ENCODE measurements at places on chromosomes 7 and 10. TPM values are rescaled to one million over a fixed set of nuclear protein-coding genes. Genes with fewer than 3 reads are reported as not detected.

The SSC4D gene
- 0.47 TPM for total RNA-seq

The ZNHIT1 gene
- total RNA-seq: 94.3 TPM

The DNAH11 gene
- total RNA-seq: 0.63 TPM

The TMEM229A gene
- total RNA-seq: not detected

The WAPL gene
- 49.6 TPM for total RNA-seq

The MPP7 gene
- total RNA-seq: 0.56 TPM

The HMX3 gene
- total RNA-seq: not detected

The NEUROG3 gene
- total RNA-seq: not detected

The CTAGE4 gene
- total RNA-seq: 0.18 TPM

The WNT2 gene
- total RNA-seq: 0.19 TPM

The PLEKHS1 gene
- not detected for total RNA-seq

The CC2D2B gene
- total RNA-seq: not detected

The CDH23 gene
- total RNA-seq: under 0.01 TPM

The AEBP1 gene
- 3.3 TPM for total RNA-seq

The LDB1 gene
- 46.3 TPM for total RNA-seq

The DPP6 gene
- total RNA-seq: not detected

The MYH16 gene
- 0.38 TPM for total RNA-seq

The SFRP5 gene
- total RNA-seq: not detected

The C10orf143 gene
- total RNA-seq: 0.45 TPM

The TMEM213 gene
- total RNA-seq: not detected

The LIPJ gene
- total RNA-seq: not detected

The CREB5 gene
- total RNA-seq: 1.7 TPM

The ADAM8 gene
- 0.18 TPM for total RNA-seq

The PIK3AP1 gene
- total RNA-seq: under 0.01 TPM

The BTBD16 gene
- total RNA-seq: 0.09 TPM

The CFAP70 gene
- 0.27 TPM for total RNA-seq

The FGFR2 gene
- total RNA-seq: 0.09 TPM

The SRRT gene
- 49.1 TPM for total RNA-seq

The AMZ1 gene
- 0.19 TPM for total RNA-seq

The C10orf53 gene
- not detected for total RNA-seq

The SPDYE16 gene
- total RNA-seq: not detected

The MKI67 gene
- 8.1 TPM for total RNA-seq

The LRRC18 gene
- not detected for total RNA-seq

The CCDC146 gene
- total RNA-seq: 1.4 TPM

The ANXA8 gene
- not detected for total RNA-seq

The CPA2 gene
- not detected for total RNA-seq

The SPAG6 gene
- not detected for total RNA-seq

The MOGAT3 gene
- not detected for total RNA-seq

The GPR26 gene
- not detected for total RNA-seq

The NRAP gene
- not detected for total RNA-seq

The PRSS37 gene
- not detected for total RNA-seq

The DGKB gene
- total RNA-seq: not detected

The IFRD1 gene
- 44.5 TPM for total RNA-seq

The DYNC1I1 gene
- 0.54 TPM for total RNA-seq

The GIMAP1 gene
- total RNA-seq: 14.3 TPM

The CLEC5A gene
- total RNA-seq: not detected

The NME8 gene
- not detected for total RNA-seq

The CALCR gene
- not detected for total RNA-seq

The PLPP4 gene
- 11.0 TPM for total RNA-seq

The TFR2 gene
- total RNA-seq: 0.19 TPM

The ABCA13 gene
- not detected for total RNA-seq
